Activated CD4-positive, CD25-positive, alpha-beta regulatory T cell (primary cell): ENCODE measurements at places on chromosomes 5 and 9.

DNA sequence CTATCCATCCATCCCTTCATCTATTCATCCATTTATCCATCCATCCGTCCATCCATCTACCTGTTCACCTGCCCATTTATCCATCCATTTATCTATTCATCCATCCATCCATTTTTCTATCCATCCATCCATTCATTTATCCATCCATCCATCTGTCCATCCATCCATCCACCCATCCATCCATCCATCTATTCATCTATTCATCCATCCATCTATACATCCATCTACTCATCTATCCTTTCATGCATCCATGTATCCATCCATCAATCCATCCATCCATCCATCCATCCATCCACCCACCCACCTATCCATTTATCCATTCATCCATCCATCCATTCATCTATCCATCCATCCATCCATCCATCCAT lies 10.8 kb downstream of the COL27A1 start:
- DNase-seq: no peak

DNA sequence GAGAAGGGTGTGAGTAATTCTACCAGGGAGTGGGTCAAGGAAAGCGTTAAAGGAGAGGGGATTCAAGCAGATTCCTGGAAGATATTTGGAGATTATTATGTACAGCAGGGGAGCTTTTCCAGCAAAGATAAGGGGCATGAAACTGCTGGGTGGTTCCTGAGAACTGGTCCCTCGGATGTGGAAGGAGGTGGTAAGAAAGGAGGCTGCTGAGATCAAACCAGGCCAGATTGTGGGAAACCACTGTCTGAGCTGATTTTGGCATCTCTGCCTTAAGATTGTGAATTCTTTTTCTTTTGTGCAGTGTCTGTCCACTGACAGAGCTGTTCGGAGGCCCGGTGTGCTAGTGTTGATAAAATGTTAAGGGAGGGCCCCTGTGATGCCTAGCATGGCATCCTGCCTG lies 45.4 kb downstream of the SNX30 start:
- DNase-seq: no peak

GRCh38 chr5:96885518-96886338 lies 9.4 kb downstream of the ERAP2 start:
- no peak for DNase-seq

- DNase-seq: no peak
Measured at GRCh38 chr5:111129938-111130337, 37.8 kb downstream of the WDR36 start.

DNA sequence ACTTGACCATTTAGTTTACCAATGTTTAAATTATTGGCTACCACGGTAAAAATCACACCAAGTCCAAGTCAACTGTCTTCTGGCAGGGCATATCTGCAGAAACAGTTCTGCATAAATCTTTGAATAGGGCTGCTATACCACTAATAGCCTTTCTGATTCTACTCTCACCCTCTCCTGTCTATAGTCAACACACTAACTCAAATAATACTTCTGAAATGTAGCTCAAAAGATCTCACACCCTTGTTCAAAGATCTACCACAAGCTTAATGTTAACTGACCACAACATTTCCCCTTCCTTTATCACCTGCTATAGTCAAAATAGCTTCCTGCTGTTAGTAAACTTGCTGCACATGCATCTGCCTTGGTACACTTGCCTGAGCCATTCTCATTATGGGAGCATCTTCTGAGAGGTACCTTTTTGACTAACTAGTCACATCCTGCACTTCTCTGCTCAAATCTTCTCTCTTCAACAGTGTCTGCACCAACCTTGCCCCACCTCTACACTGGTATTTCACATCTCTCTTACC lies 319.4 kb downstream of the CDH10 start:
- no peak for DNase-seq

DNA sequence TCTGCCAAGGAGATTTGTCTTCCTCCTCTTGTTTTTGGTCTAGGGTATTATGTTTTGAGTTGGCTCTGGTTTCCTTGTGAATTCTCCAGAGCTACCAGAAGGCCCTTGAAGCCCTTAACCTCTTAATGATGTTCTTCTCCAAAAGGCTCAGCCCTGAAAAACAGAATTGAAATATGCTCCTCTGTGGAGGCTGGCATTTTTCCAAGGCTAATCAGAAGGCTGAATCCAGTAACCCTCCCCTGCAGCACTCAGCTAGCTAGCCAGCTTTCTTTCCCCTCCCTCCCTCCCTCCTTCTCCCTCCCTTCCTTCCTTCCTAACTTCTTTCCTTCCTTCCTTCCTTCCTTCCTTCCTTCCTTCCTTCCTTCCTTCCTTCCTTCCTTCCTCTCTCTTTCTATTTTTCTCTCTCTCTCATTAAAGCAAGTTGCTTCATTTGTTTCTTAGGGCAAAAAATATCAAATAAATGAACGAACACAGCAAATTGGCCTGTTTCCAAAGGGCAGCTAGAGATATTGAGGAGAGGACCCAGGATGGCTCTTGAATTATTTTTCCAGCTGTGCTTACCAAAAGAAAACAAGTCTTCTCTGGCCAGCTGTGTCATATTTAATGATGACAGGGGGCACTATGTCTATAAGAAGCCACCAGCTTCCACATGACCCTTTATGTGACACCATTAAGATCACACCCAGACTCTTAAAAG lies 38.7 kb downstream of the JAKMIP2 start:
- DNase-seq: no peak

DNA sequence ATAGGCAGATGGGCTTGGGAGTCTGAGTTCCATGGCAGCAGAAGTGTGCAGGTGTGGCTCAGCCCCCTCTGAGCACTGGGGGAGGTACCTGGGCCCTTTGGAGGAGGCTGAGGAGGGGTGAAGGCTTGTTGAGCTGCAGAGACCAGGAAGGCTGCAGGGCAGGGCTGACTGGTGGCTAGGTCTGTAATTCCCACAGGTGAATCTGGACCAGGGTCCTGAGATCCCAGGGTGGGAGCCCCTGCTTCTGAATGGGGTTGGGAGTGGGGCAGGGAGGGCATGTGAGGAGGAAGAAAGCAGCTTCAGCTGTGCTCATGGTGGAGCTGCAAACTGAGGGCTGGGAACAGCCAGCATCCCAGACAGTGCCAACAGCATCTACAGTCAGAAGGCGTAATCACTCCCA lies 111.1 kb downstream of the CACNA1B start:
- no peak for DNase-seq
